SW 1271 (cell line): ENCODE measurements at places on chromosomes 3 and 15.

DNA sequence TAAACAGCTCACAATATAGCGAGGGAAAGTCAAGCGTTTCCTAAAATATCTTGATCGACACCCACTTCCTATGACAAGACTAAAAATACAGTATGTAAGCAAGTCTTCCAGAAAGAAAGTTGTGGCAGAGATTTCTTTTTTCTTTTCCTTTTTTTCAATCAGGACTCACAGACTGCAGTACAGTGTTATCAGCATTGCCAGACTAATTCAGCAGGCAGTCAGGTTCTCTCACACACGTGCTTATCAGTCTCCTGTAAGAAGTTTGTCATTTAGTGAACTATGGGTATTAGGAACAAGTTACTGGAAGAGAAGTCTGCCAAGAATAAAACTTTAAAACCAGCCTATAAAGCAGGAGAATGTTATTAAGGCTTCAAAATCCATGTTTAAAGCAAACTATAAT is 32.8 kb upstream of the ZNF385D start:
- no peak for DNase-seq

DNA sequence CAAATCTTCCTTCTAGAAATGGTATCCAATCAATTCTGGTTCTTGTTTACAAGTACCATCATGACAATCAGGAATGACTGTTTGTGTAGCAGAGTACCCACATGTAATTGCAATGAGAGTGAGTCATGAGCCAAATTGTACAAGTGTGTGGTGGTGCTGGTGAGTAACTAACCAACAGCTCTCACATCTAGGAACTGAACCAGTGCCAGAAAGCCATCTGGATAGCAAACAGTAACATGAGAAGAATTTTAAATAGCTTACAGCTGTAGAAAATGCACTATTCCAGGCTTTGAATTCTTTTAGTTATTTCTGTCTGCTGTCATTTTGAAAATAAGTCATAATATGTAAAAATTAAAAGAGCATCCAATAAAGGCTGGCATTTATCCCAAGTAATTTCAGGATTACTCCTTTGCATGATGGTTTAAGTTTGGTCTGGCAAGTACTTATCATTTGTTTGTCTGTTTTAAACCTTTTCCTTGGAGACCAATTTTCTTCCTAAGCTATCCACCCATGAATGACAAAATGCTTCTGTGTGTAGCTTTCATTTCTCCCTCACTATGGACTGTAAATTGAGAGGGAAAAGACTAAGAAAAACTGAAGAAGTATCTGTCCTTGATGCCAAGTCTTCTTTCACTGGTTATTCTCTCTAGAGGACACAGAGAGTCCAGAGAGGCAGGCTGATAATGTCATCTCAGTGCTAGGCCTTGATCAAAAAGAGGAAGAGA is 60.0 kb downstream of the PIK3CB start:
- DNase-seq, result peak; percentile 87

DNA sequence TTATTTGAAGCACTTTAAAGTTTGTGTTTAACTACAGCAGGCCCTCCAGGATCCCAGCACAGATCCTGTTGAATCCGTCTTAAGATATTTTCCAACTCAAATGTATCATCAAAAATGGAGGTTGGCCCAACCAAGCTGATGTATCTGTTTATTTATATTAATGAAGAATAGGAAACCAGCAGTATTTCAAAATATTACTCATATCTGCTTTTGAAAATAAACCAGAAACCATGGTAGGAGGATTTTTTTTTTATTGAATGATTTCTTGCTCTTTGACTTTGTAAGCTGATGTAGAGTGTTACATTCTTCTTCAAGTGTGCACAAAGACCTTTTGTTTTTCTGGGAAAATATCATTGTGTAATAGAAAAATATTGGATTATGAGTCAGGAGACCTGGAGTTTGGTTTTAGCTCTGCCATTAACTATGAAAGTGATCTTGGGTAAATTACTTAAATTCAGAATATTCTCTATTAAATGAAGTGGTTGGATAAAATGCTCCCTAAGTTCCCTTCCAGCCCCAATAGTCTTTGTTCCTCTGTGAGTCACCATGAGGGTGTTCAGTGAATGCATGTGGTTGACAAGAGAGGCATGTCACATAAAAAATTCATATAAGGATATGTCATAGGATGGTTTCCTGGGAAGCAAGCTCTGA is 221.3 kb upstream of the GAP43 start:
- DNase-seq, result no peak

DNA sequence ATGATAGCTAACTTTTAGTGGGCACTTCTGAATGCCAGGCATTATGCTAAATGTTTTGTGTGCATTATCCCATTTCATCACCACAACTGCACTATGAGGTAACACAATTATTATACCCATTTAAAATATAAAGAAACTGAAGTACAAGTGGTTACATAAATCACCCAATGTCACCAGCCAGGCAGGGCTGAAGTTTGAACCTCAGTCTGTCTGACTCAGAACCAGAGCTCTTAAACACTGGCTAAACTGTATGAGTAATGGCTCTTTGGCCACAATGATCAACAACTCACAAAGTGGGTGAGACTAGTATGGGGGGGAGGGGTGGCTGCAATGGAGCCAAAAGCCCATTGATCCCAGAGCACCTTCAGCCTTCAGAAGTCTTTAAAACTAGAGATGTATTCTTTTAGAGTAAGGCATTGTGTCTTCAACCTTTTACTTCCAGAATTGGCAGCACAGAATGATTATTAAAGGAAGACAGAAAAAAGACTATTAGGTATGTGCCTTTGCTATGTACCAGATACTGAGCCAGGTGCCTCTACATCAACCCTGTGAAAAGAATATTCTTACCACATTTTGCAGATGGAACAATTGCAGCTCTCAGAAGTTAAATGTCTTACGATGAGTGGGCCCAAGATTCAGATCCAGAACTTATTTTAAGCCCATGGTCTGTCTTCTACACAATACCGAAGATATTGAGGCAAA is 166.9 kb downstream of the UACA start:
- no peak for DNase-seq

DNA sequence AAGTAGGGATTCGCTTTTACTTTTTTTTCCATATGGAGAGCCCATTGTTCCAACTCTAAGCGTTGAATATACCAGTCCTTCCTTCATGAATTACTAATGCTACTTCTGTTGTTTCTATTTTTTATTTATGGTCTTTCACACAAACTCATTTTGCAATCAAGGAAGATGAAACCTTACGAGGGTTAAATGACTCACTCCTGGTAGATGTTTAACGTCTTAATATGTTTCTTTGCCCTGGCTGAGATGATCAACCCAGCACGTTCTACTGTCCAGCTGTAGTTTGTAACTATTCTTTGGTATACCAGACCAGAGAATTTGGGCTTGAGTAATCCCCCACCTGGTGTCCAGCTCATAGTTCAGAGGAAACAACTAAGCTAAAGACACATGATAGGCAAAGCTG is 23.1 kb downstream of the CDCP1 start:
- peak; percentile 75 for DNase-seq

DNA sequence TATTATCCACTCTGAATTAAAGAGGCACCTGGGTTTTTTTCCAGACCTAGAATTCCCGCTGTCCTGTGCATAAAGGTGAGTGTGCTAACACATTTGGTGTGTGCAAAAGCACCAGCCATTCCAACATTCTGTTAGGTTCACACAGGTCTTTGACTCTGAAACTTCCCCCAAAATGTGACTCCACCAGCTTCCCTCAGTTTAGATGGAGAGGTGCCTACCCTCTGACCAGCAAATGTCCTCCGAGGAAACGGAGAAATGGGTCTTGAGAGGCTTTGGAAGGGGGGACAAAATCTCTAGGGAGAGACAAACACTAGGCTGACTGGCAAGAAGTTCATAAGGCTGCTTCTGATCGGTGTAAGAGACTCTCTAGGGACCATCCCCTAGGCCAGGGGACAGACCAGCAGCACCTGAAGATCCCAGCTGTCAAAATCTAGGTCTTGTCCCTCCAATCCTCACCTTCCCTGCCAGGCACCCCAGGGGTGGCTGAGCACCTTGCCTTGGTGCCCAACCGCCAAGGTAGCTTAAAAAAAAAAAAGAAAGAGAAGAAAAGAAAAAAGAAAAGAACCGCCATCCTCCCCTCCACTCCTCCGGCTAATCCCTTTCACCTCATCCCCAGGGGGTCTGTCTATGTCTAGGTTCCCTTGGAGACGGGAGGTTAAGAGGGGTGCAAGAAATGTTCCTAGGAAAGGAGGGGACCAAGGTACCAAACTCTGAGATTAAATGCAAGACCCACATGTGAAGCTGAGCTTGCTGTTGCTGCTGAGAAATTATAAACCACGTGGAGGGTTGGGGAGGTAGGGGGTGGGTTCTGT is 2.0 kb upstream of the MECOM start:
- no peak for DNase-seq

DNA sequence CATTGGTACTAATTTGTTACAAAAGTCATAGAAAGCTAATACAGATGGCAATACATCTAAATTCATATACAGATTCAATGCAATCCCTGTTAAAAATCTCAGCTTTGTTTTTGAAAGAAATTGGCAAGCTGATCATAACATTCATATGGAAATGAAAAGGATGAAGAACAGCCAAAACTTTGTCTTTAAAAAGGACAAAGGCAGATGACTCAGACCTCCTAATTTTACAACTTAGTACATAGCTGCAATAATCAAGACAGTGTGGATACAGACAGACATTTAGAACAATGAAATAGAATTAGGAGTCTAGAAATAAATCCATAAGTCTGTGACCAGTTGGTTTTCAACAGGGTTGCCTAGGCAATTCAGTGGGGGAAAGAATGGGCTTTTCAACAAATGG is 63.3 kb downstream of the AQP9 start:
- DNase-seq, result no peak

DNA sequence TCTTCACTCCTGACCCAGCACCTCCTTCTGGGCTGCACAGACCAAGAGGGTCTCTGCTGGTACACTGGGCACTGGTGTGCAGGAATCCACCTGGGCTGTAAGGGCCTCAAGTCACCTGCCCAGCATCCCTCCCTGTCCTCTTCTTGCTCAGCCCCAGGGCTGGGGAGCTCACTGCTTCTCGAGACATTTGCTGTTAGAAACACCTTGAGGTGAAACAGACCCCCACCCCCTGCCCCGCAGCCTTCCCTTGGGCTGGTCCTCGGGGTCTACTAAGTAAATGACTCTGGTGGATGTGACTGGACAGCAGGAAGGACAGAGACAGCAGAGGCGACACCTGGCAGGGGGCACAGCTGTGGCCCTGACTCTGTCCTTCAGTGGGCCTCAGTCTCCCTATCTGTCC is 29.1 kb downstream of the LOXL1 start:
- no peak for DNase-seq

DNA sequence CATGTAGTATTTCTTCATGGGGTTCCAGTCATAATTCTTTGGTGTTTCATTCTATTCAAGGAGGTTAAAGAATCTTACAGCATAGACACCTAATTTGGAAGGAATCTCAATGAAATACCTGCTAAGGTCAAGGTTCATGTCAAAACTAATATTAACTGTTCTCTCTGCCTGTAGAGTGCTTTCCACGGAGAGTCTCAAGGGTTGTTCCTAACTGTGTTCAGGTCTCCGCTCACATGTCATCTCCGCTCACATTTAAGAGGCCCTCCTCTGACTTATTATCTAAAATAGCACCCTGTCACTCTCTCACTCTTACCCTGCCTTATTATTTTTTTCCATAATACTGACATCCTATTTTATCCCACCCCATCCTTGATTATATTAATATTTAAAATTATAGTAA is 239.9 kb downstream of the RBMS3 start:
- no peak for DNase-seq

GRCh38 chr3:28171962-28172361 is 69.5 kb upstream of the CMC1 start:
- DNase-seq, result no peak

GRCh38 chr15:81275711-81276392 is 48.1 kb downstream of the STARD5 start:
- no peak for DNase-seq
